ENCODE measurements at places on chromosomes 13 and 19.

DNA sequence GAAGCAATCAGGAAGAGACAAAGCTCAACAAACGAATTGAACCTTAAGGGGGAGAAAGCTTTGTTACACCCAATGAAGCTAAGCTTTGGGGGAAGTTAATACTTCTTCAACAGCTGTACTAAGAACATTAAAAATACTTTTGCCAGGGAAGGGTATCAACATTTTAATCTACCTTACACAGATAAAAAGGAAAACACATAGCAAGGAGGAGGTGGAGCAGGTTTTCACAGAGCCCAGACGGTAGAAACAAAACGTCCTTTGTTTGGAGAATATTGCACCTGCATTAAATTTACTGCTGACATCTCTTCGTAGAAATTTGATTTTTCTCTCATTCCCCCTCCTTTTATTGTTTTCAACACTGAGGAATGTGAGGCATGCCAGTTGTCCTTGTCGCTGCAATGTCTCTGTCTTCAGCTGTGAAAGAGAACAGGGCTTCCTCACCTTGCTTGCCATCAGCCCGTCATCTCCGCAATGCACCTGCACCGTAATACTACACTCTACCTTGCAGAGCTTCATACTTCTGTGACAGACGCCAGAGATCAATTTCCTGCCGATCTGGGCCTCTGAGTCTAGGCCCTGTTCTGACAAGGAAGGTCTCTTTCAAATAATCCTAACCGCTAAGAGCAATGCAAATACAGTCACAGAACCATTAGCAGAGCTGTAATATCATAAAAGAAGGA, 270.8 kb downstream of the SPRY2 start:
- DNase-seq = no peak

DNA sequence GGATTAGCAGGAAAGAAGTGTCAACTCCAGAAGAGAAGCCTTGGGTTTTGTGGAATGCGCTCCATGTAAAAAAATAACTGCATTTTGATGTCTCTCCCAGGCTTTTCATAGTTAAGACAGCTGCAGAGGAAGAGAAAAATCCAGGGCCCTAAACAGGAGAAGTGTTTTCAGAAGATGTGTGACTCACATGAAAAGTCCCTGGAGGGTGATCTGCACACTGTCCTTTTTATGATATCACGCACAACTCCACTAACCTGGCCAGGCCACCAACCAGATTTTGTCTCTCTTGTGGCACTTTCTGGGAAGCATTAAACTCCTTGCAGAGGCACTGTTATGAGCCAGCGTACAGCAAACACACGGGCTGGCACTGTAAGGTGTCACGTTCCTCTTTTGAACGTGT, 267.3 kb downstream of the FGF9 start:
- no peak for DNase-seq

- DNase-seq = no peak
These were observed 46.7 kb downstream of the GAS6 start for GRCh38 chr13:113816946-113817859.

GRCh38 chr19:14673088-14673487, 1.6 kb downstream of the ADGRE3 start:
- no peak for DNase-seq

GRCh38 chr13:80312967-80313366, 28.0 kb downstream of the SPRY2 start:
- DNase-seq = no peak

DNA sequence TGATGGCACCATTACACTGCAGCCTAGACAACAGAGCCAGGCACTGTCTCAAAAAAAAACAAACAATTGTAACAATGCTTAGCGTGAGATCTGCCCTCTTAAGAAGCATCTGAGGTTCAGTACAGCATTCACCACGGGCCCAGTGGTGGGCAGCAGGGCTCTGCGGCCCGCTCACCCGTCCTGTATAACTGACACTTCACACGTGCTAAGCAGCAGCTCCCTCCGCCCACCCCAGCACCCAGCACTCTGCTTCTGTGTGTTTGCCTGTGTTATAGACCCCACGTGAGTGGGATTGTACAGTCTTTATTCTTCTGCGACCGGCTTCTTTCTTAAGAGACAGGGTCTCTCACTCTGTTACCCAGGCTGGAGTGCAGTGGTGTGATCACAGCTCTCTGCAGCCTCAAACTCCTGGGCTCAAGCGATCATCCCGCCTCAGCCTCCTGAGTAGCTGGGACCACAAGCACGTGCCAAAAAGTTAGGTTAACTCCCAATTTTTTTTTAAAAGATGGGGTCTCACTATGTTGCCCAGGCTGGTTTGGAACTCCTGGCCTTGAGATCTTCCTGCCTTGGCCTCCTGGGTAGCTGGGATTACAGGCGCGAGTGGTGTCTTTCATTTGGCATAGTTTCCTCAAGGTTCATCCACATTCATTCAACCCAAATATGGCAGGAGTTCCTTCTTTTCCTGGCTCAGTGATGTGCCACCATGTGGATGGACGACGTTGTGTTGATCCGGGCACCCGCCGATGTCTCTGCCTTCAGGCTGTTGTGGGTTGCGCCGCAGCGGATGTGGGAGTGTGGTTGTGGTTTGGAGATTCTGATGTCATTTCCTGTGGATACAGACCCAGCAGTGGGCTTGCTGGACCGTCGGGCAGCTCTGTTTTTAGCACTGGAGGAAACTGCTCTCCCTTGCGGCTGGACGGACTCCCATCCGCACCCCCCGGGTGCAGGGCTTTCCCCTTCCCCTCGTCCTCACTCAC, 170.0 kb downstream of the KDM4B start:
- no peak for DNase-seq

DNA sequence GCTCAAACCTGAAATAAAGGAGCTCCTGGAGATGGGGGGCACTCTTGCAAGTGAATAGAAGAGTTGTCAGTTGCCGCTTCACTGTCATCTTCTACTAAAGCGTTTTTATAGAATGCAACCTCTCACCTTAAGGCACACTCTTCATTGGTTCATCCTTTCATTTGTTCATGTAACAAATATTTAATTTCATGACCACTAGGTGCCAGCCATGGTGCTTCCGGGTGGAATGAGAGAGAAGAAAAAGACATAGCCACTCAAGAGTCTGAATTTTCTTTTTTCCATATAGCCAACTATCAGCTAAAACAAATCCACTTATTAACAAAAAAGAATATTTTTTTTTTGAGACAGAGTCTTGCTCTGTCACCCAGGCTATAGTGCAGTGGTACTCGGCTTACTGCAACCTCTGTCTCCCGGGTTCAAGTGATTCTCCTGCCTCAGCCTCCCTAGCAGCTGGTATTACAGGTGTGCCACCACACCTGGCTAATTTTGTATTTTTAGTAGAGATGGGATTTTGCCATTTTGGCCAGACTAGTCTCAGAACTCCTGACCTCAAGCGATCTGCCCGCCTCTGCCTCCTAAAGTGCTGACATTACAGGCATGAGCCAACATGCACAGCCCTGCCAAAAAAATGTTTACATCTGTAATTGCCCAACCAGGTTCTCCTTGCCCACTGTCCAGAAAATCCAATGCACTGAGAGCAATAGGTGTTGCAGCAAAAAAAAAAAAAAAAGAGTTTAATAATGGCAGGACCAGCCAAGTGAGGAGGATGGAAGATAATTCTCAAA, 22.1 kb upstream of the SACS start:
- DNase-seq = no peak

DNA sequence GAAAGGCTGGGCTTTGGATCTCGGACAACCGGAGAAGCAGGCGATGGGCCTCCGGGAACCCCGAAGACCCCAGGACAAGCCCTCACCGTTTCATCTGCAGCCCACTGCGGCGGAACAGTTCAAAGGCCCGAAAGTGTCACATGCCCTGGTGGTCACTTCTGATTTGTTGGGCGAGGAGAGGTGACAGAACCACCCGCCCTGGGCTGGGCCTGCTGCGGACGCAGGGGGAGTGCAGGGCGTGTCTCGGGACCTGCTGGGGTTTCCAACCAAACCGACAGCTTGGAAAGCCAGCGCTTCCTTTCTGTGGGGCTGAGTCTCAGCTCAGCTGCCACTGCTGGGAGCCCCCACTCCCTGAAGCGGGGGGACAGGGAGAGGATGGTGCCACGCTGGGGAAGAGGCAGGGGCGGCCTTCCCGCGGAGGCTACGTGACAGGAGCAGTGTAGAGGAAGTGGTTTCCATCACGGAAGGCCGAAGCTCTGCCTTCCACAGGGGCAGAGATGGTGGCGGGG, 22.8 kb upstream of the ZBTB7A start:
- DNase-seq = no peak

DNA sequence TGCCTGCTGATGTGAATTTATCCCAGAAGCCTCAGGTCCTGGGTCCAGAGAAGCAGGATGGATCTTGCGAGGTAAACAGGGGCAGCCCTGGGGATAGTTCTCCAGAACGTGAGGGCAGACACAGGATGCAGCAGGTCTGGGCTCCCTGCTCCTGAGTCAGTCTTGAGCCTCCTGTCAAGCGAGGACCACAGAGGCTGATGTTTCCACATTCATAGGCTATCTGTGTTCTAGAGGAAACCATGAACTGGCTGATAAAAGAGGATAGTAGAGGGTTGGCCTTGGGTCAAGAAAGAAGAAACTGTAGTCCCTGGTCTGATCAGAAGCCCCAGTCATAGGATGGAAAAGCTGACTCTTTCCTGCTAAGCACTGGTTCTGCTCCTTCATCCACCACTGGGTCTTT, 2.2 kb downstream of the ZNF175 start:
- no peak for DNase-seq

GRCh38 chr13:110264685-110265275, 42.2 kb downstream of the COL4A1 start:
- DNase-seq = no peak

GRCh38 chr13:35703061-35703460, 226.6 kb upstream of the MAB21L1 start:
- DNase-seq = no peak

- no peak for DNase-seq
These were observed 109.8 kb upstream of the FREM2 start for GRCh38 chr13:38577048-38577447.

- DNase-seq = no peak
These were observed 100.5 kb downstream of the DNAJC15 start for GRCh38 chr13:43123856-43124255.

- DNase-seq = no peak
These were observed 614 bp upstream of the PNMA8A start for GRCh38 chr19:46471811-46472543.

GRCh38 chr13:28699246-28699645, 19.5 kb downstream of the SLC46A3 start:
- no peak for DNase-seq

DNA sequence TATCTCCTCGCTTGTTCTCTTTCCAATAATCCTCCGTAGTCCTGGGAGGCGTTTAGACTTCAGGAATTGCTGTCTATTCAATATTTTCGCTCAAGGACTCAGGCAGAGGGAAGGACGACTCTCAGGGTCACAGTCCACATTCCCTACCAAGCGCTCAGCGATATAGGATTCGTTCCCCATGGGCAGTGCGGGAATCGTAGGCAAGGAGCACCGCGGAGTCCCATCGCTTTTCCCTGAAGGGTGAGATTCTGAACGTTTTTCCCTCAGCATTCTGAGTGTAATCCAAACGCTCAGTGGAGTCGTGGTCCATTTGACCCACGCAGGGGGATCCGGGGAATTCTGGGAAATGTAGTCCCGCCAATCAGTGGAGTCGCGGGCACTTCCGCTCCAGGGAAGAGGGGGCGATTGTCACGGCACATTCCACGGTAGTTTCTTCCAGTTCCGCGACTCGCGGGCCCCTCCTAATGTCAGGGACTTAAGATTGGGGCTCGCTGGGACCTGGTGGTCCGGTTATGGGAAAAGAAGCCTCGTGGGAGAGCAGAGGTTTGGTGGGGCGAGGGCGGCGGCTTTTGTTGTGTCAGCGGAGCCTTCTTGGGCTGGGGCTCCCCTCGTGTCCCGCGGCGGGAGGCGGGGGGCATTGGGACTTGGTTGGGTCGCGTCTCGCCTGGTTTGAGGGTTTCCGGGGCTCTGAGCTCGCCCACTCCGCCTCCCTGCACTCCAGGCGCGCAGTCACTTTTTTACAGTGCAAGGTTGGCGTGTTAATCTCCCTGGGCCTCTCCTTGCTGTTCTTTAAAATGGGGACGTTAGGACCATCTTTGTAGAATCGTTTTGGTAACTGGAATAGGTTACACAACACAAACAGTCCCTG, at the start of gene ZNF234:
TSS of gene ZNF234 (plus strand) at position 364 of the 868 bp plus-strand sequence. CDS start 3,079 bp downstream, outside the sequence.
- peak; percentile 50 for DNase-seq

- DNase-seq = no peak
These were observed 14.9 kb downstream of the ARID3A start for GRCh38 chr19:940591-941291.

GRCh38 chr13:51782026-51782710, 21.8 kb downstream of the DHRS12 start:
- DNase-seq = no peak

GRCh38 chr19:52666506-52666905, 28.4 kb upstream of the ZNF83 start:
- no peak for DNase-seq

DNA sequence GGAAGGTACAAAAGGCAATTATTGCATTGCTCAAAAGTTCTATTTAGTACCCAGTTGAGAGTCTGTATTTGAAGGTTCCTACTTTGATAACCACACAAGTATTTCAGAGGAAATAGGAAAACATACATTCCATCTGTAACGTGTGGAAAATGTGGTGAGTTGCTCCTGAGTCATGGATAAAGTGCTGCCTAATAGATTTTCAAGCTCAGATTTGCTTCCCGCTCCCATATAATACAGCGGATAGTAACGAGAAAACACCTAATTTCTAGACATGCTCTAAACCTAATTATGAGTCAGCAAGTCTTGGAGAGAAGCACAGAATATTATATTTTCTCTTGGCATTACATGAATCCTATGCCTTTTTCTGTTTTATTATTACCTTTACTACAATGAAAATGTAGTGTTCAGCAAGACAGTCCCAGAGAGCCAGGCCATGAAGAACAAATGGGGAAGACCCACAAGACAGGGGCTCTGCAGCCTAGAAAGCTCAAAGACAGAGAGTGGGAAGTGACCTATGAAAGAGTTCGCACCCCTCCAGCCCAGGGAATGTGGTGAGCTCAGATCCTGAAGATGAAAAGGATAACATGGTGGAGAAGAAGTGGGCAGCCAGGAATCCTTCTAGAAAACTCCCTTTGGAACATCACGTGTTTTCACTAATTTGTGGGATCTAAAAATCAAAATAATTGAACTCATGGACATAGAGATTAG, 116.1 kb downstream of the STARD13 start:
- no peak for DNase-seq

DNA sequence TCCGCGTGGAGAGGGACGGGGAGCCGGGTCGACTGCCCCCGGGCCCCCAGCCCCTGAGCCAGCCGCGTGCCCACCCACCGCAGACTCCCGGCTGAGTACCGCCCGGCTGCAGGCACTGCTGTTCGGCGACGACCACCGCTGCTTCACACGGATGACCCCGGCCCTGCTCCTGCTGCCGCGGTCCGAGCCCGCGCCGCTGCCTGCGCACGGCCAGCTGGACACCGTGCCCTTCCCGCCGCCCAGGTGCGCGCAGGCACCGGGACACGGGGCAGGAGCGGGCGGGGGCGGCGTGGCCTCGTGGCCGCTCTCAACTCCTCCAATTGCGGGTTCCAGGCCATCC, 1.6 kb downstream of the AMH start:
- DNase-seq = no peak

GRCh38 chr13:110874508-110874960, 40.3 kb downstream of the ANKRD10 start:
- no peak for DNase-seq

- DNase-seq = no peak
These were observed 555.9 kb downstream of the DIAPH3 start for GRCh38 chr13:59607780-59608233.

GRCh38 chr13:26759907-26760831, at the start of gene GPR12:
Gene GPR12 (minus strand): TSS chr13:26760786. CDS start chr13:26759827, 959 bp downstream.
- DNase-seq = no peak
